CD4-positive, CD25-positive, alpha-beta regulatory T cell (primary cell): ENCODE measurements at places on chromosomes 3 and 15.

DNA sequence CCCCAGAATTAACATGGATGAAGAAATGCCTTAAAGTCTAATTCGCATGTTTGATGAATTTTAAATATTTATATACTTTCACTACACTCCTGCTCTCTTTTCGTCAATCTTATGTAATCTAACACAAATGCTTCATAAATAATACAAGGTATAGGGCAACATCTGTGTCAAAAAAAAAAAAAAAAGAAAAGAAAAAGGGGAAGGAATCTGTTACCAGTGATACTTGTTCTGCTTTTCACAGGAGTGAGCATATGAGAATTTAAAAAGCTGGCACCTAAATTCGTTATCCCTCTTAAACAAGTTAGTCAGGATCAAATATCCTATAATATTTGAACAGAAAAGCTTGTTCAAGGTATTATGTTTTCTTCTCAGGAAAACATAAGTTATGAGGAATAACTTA is 243.8 kb downstream of the KCNH8 start:
- DNase-seq: no peak

GRCh38 chr3:101203411-101203810 is 117.0 kb downstream of the IMPG2 start:
- DNase-seq: no peak

DNA sequence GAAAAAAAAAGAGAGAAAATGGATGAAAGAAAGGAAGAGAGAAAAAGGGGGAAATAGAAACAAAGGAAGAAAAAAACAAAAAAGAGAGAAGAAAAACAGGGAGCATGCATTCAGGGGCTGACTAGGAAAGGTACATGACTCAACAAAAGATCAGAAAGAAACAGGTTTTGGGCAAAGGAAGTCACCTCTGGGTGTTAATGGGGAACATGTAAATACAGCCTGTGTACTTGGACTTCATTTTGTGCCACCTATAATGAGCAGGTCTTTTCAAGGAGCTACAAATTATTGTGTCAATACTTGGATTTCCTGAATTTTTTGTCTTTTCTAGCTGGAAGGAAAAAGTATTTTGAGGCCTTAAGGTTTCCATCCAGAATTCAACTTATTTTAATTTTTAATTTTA is 53.4 kb upstream of the CCDC50 start:
- no peak for DNase-seq

GRCh38 chr3:30357897-30358296 is 248.5 kb upstream of the TGFBR2 start:
- no peak for DNase-seq

DNA sequence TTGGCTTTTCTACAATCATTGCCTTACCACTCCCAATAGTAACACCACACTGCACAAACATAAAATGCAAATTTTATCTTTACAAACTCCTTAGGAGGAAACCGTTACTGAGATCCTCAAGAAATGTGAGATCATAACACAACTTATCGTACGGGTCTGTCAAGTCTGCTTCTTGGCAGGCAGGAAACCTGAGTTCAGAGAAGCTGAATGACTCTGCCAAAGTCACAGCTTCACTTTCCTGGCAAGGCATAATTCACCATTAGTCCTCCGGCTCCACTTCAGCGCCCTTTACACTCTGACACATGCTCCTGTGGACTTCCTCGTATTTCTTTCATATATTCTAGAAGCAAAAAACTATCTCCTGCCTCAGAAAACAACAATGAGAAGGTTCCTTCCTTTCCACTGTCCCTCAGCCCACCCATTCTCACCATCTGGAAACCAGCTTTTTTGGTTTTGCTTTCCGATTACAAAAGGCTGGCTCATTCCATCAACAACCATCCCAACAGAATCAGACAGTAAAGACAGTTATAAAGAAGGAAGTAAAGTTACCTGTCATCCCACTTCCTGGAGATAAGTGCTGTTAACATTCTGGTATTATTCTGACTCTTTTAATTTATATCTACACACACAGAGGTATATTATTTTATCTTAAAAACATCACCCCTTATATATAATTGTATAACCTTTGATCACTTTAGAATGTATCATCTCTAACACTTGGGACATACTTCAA is 223.4 kb downstream of the STT3B start:
- peak; percentile 88 for DNase-seq

- DNase-seq: no peak
Measured at GRCh38 chr15:68042156-68042854, 11.8 kb upstream of the PIAS1 start.

DNA sequence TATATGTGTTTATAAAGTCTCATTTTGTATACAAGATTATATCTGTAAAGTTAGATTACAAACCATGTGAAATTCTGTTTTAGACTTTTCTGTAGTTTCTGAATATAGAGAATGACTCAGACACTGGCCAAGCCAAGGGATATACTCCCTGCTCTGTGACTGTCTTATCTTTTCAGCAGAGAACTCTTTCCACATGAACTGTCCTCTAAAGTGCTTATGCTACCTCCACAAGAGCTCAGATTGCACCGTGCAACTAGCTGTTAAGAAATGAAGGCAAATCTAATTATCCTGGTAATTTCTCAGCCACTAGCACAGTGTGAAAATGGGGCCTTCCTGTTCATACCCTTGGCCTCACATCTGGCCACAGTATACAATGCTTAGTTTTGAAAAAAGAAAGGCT is 44.3 kb upstream of the CPNE4 start:
- DNase-seq: no peak

DNA sequence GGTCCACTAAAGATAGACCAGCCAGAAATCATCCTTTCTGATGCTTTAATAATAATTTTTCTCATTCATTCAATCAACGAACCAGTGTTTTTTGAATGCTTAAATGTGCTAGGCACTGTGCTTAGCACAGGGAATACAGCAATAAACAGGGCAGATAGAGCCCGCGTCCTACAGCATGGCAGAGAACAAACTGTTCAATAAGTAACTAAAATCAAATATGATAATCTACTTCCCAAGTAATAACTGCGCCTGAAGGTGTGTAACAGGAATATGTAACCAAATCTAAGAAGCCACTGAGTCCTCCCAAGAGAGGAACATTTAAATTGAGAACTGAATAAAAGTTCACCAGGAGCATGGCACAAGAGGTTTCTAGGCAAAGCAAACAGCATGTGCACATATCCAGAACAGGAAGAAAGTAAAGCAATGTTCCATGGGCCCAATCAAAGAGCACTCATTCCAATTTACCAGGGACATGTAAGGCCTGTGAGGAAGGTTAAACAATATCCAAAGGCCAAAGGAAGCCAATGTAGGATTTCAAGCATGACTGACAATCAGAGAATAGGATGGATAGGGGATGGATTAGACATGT is 311.0 kb upstream of the RARB start:
- DNase-seq: no peak

DNA sequence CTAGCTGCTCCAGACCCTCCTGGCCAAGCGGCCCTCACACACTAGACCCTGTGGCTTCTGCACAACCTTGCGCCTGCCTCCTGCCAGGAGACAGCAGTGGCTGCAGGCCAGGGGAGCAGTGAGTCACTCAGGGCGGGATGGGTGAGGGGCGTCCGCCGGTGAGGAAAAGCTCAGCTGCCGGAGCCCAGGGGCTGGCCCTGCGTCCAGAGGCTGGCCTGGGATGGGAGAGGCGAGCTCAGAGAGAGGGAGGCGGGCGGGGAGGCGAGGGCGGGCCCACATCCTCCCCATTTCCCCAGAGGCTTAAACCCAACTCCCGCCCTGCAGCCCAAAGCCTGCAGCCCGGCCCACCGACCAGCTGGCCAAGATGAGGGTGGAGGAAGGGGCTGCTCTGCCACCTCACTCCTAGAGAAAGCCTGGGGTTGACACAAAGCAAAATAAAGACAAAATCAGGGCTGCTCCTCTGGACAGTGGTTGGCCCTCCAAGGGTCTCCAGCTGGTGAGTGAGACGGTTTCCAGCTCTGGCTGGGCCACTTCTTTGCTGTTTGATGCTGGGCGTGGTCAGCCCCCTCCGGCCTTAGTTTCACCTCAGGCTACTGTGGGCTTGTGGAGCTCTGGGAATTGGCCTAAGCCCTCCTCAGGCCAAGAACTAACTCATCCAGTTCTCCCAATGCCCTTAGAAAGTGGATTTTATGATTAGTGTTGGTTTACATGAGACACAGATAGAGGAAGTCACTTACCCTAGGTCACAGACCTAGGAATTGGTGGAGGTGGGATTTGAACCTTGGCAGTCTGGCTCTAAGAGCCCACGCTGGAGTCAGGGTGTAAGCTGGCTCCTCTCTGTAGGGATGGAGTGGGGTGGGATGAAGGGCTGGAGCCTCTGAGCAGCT is 50.6 kb downstream of the IQSEC1 start:
- DNase-seq: no peak

DNA sequence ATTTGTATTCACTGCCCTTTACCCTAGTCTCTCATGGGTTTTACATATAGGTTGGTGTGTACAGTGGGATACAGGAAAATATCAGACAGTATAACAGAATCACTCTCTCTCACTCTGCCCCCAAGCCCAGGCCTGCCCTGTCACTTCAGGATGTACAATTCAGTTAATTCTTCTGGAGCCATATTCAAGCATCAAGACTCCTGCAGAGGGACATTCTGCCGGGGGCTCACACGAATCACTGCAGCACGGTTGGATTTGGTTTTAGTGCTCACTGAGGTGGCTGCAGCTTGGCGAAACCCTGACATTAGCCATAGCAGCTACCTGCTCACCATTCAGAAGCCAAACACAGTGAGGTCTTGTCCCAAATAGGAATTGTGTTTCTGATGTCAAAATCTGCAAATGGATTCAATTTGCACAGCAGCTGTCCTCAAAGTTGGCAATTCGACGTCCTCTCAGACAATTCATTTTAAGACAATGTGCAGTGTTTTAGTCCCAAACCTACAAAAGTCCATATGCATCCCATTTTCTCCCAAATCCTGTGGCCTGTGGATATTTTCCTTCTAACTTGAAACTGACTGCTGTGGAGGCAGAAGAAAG is 82.9 kb downstream of the CHSY1 start:
- DNase-seq: no peak

GRCh38 chr15:64855205-64855975 is 13.7 kb downstream of the PLEKHO2 start:
- DNase-seq: no peak

DNA sequence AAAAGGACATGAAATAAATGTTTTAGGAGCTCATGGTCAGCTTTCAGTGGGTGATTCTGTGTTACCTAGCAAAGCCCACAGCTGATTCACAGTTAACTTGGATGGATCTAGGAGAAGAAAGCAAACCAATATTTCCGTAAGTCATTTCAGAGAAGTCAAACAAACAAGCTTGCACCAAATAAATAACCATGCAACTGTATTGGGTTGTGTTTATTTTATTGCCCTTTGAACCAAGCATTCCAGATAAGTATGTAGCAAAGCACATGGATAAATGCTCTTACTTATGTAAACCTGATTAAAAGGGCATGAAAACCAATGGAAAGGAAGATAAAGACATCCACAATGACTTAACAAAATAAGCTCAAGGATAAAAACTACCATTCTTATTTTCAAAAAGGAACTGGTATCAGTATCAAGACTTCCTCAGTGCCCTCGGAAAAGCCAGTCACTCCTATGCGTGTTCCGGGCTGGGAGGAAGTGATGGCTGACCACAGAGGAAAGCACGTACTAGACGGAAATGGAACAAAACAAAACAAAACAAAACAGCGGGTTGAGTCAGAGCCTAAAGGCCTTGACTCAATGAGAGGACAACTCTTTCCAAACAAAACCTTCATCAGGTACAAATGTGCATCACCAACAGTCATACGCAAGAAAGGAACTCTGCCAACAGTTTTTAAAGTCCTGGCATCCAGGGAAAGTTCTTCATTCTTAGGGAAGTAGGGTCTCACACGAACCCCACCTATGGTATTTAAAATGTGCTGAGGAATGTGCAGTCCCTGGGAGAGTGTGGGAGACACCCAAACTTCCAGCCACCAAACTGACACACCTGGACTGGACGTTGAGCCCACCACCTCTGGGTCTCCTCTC is 103.3 kb downstream of the SNRK start:
- DNase-seq: peak; percentile 89

DNA sequence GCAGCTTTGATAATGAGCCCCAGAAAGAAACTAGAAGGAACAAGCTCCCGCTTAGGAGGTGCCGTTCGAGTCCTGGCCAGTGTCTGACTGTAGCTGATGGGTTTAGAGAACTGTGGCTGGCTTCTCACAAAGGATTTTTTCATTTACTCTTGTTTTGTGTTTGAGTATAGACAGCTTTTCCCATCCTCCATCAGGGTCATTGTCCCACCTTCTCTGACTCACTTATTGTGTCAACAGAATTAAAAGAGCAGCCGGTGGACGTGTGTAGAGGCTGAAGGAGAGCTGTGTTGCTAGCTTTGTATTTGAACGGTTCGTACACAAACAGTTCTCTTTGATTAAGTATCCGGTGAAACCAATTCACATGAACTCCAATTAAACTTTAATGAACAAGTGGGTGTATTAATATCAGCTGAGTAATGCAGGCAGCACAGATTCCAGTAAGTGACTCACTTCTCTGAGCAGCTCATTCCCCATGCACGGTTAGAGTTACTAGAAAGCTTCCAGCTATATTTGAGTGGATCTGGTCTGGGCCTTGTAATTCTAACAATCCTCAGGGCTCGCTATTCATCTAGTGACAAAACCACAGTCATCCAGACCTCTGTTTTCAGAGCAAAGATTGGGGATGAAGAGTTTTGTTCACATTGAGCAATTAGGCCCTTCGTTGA is 141.0 kb downstream of the LPP start:
- no peak for DNase-seq

GRCh38 chr3:32176989-32177701 is 61.3 kb upstream of the CMTM8 start:
- peak; percentile 81 for DNase-seq

DNA sequence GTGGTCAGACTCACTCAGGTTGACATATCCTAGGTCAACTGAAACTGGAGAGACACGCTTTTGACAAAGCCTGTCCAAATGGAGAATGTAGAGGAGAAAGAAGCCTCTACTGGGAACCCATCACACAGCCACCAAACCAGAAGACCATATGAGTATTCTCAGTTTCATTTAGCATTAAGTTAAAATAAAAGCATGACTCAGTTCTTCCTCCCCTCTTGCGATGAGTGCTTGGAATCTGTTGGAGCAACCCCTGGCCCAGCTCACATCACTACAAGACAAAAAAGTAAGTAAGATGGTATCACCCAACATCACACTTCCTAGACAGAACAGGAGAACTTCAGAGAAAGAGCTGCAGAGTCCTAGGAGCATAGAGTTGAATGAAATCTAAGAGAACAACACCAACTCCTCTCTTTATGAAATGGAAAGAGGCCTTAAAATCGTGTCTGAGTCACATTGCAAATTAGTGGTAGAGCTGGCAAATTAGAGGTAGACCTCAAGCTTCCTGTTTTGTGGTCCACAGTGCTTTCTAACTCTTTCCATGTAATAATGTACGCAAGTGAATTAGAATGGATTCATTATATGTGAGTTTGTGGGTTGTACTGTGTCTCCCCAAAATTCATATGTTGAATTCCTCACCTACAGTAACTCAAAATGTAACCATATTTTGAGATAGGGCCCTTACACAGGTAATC is 51.2 kb downstream of the FGF12 start:
- peak; percentile 14 for DNase-seq

GRCh38 chr15:41487381-41487780 is 6.3 kb upstream of the ITPKA start:
- no peak for DNase-seq

- no peak for DNase-seq
Measured at GRCh38 chr15:50355619-50355905, 564 bp upstream of the GABPB1 start.

GRCh38 chr3:25421747-25422146 is 6.3 kb upstream of the RARB start:
- no peak for DNase-seq

GRCh38 chr3:142968319-142969025 is 5.0 kb upstream of the PAQR9 start:
- no peak for DNase-seq
